ENCODE measurements at places on chromosomes 7 and 10. TPM values are rescaled to one million over a fixed set of nuclear protein-coding genes. Genes with fewer than 3 reads are reported as not detected.

GRCh38 chr7:114502454-114503254, 88.0 kb downstream of the FOXP2 start:
- no peak overlapping the region for H3K27ac ChIP-seq
- H3K4me3 ChIP-seq, result no peak overlapping the region
- no peaks in the 10 kb centered on the region for H3K27me3 ChIP-seq
- no peak for DNase-seq
- no peaks in the 10 kb centered on the region for H3K4me1 ChIP-seq

SEMA3A gene
- total RNA-seq, result 3.6 TPM

SPDYE2B gene
- not detected for total RNA-seq

AGFG2 gene
- 16.4 TPM for total RNA-seq

CDH23 gene
- 4.4 TPM for total RNA-seq

DNA sequence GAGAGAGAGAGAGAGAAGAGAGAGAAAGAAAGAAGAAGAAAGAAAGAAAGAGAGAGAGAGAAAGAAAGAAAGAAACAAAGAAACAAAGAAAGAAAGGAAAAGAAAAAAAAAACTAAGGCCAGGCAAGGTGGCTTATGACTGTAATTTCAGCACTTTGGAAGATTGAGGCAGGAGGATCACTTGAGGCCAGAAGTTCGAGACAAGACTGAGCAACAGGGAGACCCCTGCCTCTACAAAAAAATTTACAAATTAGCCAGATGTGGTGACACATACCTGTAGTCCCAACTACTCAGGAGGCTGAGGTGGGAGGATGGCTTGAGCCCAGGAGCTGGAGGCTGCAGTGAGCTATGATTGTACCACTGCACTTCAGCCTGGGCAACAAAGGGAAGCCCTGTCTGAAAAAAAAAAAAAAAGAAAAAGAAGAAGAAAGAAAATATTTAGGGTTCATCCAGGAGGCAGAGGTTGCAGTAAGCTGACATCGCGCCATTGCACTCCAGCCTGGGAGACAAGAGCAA, 2.8 kb downstream of the SERPINE1 start:
- peaks cover 20% of the 10 kb centered on the region for H3K36me3 ChIP-seq
- no peaks in the 10 kb centered on the region for H3K27me3 ChIP-seq
- no peak overlapping the region for H3K4me3 ChIP-seq
- no peak overlapping the region for H3K27ac ChIP-seq
- no peaks in the 10 kb centered on the region for H3K4me1 ChIP-seq

ARL3 gene
- total RNA-seq, result 6.4 TPM

GRCh38 chr7:95798401-95798930, 26.1 kb downstream of the DYNC1I1 start:
- no peak overlapping the region for H3K27ac ChIP-seq
- H3K36me3 ChIP-seq, result no peaks in the 10 kb centered on the region
- H3K4me1 ChIP-seq, result no peaks in the 10 kb centered on the region
- no peaks in the 10 kb centered on the region for H3K27me3 ChIP-seq

DNA sequence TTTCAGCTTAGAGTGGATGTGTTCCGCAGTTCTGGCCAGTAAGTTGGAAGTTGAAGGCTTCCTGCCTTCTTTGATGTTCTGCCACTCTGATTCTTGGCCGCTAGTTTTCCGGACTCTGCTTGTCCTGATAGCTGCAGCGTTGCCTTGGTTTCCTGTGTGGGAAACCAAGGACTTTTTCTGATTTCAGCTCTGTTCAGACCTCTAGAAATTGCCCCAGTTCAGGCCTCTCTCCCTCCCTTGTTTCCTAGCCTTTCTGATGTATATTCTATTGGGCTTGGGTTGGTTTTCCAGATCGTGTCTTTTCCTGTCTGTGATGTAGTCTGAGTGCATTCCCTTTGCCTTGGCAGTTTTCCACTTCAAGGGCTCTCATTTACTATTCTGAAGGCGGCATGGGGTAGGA, 318.7 kb downstream of the BBS9 start:
- H3K4me1 ChIP-seq, result no peaks in the 10 kb centered on the region
- H3K27ac ChIP-seq, result no peak overlapping the region

ADAM22 gene
- total RNA-seq, result 1.9 TPM

GRCh38 chr10:52566471-52567246, 205.9 kb downstream of the MBL2 start:
- H3K36me3 ChIP-seq, result no peaks in the 10 kb centered on the region
- H3K27ac ChIP-seq, result no peak overlapping the region
- H3K4me1 ChIP-seq, result no peaks in the 10 kb centered on the region
- no peaks in the 10 kb centered on the region for H3K27me3 ChIP-seq
- no peak for DNase-seq

GRCh38 chr10:103204353-103205255, 11.5 kb upstream of the NT5C2 start:
- no peak overlapping the region for H3K4me3 ChIP-seq
- no peak for DNase-seq
- no peaks in the 10 kb centered on the region for H3K36me3 ChIP-seq
- no peaks in the 10 kb centered on the region for H3K4me1 ChIP-seq

- no peaks in the 10 kb centered on the region for H3K4me1 ChIP-seq
- DNase-seq, result no peak
- H3K36me3 ChIP-seq, result peaks cover 6% of the 10 kb centered on the region
- H3K27me3 ChIP-seq, result no peaks in the 10 kb centered on the region
Measured at GRCh38 chr10:110843031-110843430, 28.7 kb upstream of the PDCD4 start.

TMEM229A gene
- total RNA-seq, result 1.1 TPM

DNA sequence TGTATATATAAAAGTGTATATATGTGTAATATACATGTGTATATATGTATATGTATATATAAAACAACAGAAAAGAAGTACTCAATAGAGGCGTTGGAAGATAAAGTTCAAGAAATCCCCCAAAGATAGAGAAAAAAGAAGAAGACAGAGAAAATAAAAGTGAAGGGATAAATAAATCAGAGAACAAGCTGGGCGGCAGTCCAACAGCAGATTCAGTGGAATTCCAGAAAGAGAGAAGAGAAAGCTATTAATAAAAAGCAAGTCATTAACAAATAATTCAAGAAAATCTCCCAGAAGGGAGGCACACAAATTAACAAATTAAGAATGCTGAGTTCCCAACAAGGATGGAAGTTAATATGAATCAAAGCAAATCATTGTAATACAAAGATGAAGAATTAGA, 59.3 kb upstream of the RNF148 start:
- no peaks in the 10 kb centered on the region for H3K36me3 ChIP-seq
- DNase-seq, result no peak
- no peaks in the 10 kb centered on the region for H3K27me3 ChIP-seq
- H3K27ac ChIP-seq, result no peak overlapping the region

- DNase-seq, result no peak
- H3K27me3 ChIP-seq, result no peaks in the 10 kb centered on the region
- no peaks in the 10 kb centered on the region for H3K36me3 ChIP-seq
- no peaks in the 10 kb centered on the region for H3K4me1 ChIP-seq
Measured at GRCh38 chr7:37656913-37657530, 26.5 kb upstream of the GPR141 start.

- H3K36me3 ChIP-seq, result peaks cover 34% of the 10 kb centered on the region
- DNase-seq, result no peak
- no peaks in the 10 kb centered on the region for H3K27me3 ChIP-seq
- H3K4me3 ChIP-seq, result peak overlapping the region; percentile 98
- H3K4me1 ChIP-seq, result peaks cover 54% of the 10 kb centered on the region
- H3K27ac ChIP-seq, result peak overlapping the region; percentile 100
Measured at GRCh38 chr7:26199301-26200037, 1.1 kb downstream of the HNRNPA2B1 start.

- peak overlapping the region; percentile 73 for H3K4me3 ChIP-seq
- H3K27ac ChIP-seq, result peak overlapping the region; percentile 77
- H3K4me1 ChIP-seq, result no peaks in the 10 kb centered on the region
- DNase-seq, result no peak
- H3K36me3 ChIP-seq, result no peaks in the 10 kb centered on the region
- no peaks in the 10 kb centered on the region for H3K27me3 ChIP-seq
Measured at GRCh38 chr10:112182784-112183328, 709 bp downstream of the GPAM start.

NIPSNAP2 gene
- 205 TPM for total RNA-seq

CCDC146 gene
- total RNA-seq, result 12.7 TPM

DNA sequence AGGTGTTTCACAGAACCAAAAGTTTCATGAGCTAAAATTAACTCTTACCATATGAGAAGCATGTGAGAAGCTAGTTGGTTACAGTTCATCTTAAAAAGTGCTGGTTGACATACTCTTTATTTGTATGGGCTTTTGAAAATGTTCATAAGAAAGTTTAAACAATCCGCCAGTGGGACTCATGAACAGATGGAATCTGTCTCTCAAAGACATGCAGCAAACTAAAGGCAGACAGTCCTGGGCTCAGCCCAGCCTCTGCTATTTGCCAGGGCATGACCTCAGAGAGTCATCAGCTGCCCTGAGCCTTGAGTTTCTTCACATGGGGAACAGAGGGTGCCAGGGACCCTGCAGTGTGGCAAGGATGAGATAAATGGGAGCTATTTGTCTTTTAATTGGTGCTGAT, 3.2 kb downstream of the PYROXD2 start:
- DNase-seq, result no peak
- H3K4me1 ChIP-seq, result no peaks in the 10 kb centered on the region
- H3K27me3 ChIP-seq, result no peaks in the 10 kb centered on the region
- H3K36me3 ChIP-seq, result peaks cover 6% of the 10 kb centered on the region
- H3K4me3 ChIP-seq, result no peak overlapping the region
- no peak overlapping the region for H3K27ac ChIP-seq

AKR1C4 gene
- not detected for total RNA-seq

DNA sequence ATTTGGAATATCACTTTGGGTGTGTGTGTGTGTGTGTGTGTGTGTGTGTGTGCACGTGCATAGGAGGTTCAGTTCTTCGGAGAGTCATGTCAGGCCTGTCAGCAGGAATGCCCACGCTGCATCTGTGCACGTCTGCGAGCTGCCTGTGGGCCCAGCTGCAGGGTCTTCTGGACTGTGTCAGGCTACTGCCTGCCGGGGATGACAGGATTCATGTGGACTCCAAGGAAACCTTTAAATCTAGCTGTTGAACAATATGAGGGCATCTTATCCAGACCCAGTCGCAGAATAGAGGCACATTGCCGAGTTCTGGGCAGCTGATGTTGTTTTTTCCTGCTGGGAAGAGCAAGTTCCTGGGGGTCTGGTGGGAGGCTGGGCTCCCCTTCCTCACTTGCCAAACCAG, 19.0 kb downstream of the AQP1 start:
- H3K4me1 ChIP-seq, result peaks cover 36% of the 10 kb centered on the region
- H3K36me3 ChIP-seq, result no peaks in the 10 kb centered on the region
- no peak overlapping the region for H3K4me3 ChIP-seq
- peak overlapping the region; percentile 36 for H3K27ac ChIP-seq

UPK3B gene
- 78.8 TPM for total RNA-seq

IKZF1 gene
- 9.7 TPM for total RNA-seq

DNA sequence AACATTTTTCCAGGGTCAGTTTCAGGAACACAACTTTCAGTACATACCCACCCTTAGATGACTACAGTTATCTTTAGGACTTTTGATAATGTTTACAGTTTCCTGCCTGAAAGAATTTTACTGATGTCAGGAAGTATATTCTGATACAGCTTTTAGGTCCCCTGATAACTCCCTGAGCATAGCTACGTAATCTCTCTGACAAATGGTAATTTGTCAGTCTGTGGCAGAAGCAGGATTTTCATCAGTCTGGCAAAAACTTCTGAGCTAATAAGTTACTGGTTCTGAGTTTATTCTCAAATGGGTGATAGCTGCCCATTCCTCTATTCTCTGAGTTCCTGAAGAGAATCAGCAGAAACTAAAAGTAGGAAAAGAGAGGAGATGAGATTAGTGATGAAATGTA, 270.1 kb upstream of the MTPN start:
- H3K4me1 ChIP-seq, result no peaks in the 10 kb centered on the region
- no peaks in the 10 kb centered on the region for H3K27me3 ChIP-seq
- no peaks in the 10 kb centered on the region for H3K36me3 ChIP-seq
- no peak overlapping the region for H3K27ac ChIP-seq

DNA sequence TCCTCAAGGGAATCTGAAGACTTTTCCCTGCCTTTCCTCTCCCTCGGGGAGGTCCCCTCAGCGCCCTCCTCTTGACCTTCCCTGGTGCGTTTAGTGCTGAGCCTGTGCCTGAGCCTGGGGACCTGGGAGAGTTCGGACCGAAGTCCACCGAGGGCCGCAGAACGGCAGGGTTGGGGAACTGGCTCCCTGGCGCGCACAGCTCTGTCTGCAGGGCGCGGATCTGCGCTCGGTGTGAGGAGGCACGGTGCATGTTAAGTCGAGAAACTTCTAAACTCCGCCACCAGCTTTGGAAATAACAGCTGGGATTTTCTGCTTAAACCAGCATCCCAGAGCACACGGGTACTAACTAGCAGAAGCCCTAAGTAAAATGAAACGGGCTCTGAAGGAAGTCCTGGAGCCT, 44.2 kb upstream of the SLC29A4 start:
- H3K4me3 ChIP-seq, result no peak overlapping the region
- no peak overlapping the region for H3K27ac ChIP-seq
- peaks cover 14% of the 10 kb centered on the region for H3K4me1 ChIP-seq
- H3K27me3 ChIP-seq, result no peaks in the 10 kb centered on the region
- no peaks in the 10 kb centered on the region for H3K36me3 ChIP-seq

GRCh38 chr7:128259131-128260061, 18.3 kb downstream of the LEP start:
- no peaks in the 10 kb centered on the region for H3K27me3 ChIP-seq
- H3K4me1 ChIP-seq, result no peaks in the 10 kb centered on the region
- no peak for DNase-seq
- H3K36me3 ChIP-seq, result no peaks in the 10 kb centered on the region
- no peak overlapping the region for H3K27ac ChIP-seq

DNA sequence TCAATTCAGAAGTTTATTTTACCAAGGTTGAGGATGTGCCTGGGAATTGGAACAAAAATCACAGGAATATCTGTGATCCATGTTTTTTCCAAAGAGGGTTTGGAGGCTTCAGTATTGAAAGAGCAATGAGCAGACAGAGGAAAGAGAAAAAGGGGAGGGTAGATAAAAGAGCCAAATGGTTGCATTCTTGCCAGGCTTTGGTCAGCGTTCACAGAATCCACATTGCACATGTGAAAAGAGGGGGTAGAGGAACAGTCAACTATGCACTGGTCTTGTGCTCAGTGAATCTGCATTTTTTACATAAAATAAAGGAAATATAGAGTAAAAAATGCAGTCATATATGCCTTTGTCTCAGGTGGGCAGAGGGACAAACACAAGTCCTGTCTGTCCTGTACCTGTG, 20.6 kb upstream of the ERCC6 start:
- H3K36me3 ChIP-seq, result no peaks in the 10 kb centered on the region
- no peak overlapping the region for H3K27ac ChIP-seq
- no peaks in the 10 kb centered on the region for H3K4me1 ChIP-seq
- no peaks in the 10 kb centered on the region for H3K27me3 ChIP-seq
- H3K4me3 ChIP-seq, result no peak overlapping the region
- no peak for DNase-seq

Measured in right atrium auricular region (tissue), 2 donors.